ENCODE measurements at places on chromosomes 12 and 14.

GRCh38 chr14:64846319-64846718, 33.4 kb downstream of the SPTB start:
- DNase-seq = no peak

DNA sequence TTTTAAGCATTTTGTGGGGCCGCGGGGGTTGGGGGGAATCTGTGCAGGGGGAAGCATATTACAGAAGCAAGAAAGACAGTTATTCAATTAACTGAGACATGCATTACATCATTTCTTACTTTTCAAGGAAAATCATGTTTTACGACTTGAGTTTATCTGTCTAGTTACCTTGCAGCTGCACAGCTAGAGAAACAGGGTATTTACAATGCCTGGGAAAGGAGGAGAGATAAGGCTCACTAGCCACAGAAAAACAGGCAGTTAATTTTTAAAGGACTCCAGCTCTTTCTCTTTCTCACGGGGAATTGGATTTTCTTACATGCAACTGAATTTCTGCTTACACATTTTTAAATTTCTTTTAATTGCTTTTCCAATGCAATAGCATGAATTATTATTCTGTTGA, 22.2 kb downstream of the FCF1 start:
- DNase-seq = no peak

DNA sequence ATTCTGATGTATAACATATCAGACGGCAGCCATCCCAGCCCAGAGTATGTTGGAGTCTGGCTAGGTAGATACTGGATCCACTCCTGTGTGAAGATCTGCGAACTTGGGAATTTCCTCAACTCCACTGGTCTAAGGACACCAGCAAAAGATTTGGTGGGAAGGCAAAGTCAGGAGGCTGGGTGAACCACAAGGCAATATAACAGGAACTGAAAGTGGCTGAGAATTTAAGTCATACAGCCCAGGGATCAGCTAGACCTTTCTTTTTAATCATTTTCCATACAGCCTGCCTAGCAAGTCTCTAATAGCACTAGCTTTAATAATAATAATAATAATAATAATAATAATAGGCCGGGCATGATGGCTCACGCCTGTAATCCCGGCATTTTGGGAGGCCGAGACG, 34.8 kb downstream of the BRAP start:
- DNase-seq = no peak

DNA sequence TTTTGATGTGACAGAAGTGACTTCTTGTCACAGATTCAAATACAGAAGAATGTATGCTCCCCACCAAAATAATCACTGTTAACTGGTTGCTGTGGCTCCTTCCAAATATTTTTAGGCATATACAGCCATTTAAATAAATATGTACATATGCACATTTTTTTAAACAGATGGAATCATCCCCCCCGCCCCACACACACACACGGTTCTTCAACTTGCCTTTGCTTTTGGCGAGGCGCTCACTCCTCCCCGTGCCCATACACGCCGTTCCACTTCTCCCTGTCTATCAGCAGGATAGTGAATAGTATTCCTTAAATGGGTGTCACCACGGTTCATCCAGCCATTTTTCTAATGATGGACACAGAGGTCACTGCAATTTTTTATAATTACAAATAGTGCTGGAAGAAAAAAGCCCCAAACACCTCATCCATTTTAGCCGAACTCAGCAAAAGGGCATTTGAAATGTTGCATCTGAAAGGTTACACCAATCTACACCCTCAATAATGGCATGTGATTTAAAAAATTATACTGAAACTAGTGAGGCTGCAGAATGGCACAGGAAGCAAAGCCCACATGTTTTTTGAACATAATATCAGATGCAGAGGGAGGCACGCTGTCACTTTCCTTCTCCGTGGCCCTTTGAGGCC, 39.2 kb upstream of the MEG3 start:
- no peak for DNase-seq

DNA sequence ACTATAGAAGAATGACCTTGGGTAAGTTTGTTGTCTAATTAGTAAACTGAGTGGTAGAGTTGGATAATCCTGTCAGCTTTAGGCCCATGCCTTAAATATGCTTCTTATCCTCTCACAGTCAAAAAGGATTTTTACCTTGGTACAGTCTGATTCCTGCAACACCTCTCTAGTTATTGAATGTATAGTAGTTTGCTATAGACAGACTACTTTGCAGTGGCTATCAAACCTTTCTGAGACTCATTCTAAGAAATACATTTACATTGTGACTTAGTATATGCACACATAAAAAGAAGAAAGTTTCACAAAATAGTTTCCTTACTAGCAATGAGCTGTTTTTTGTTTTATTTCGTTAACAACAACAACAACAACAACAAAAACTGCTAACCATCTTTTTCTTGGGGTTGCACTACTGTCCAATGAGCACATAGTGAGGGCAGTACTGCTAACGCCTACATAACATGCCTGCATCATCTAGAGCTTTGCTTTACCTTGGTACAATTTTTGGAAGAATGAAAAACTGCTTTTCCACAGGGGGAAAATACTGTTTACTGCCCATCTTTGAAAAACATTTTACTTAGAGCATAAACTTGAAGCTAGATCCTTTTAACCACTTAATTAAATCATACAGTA, 28.5 kb downstream of the WNK1 start:
- DNase-seq = no peak

GRCh38 chr12:93135286-93136239, 206.5 kb upstream of the EEA1 start:
- DNase-seq = peak; percentile 29

DNA sequence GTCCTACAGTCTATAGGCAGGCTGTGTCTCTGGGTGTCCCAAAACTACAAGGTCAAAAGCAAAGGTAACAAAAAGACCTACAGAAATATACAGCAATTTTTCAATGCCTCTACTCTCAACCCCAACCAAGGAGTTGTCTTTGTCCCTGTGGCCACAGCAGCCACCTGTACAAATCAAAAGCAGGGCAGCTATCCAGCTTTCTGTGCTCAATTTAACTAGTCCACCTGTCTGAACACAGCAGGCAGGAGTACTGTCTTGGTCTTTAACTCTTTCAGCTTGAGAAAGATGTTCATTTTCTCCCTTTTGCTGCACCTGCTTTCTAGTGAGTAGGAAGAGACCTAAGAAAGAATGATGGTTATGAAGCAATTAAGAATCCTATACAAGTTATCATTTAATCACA, 19.7 kb downstream of the GDF11 start:
- no peak for DNase-seq

- DNase-seq = no peak
Measured at GRCh38 chr12:22518998-22519397, 25.3 kb downstream of the C2CD5 start.

- DNase-seq = no peak
Measured at GRCh38 chr14:65501328-65501727, 88.8 kb downstream of the FUT8 start.

- DNase-seq = no peak
Measured at GRCh38 chr14:47365233-47365632, 310.2 kb downstream of the MDGA2 start.

- no peak for DNase-seq
Measured at GRCh38 chr12:127592245-127592644, 674.7 kb upstream of the TMEM132C start.

GRCh38 chr12:88951860-88952561, 371.7 kb upstream of the KITLG start:
- no peak for DNase-seq

All from KBM-7 (cell line).